ENCODE measurements at places on chromosomes 1 and 21.

GRCh38 chr21:31198575-31198974 lies 145.5 kb downstream of the TIAM1 start:
- DNase-seq: peak; percentile 39

GRCh38 chr1:44031252-44032169 lies at the start of gene SLC6A9:
Gene SLC6A9, minus strand, starts transcription at chr1:44031462. Its CDS starts 7,185 bp downstream, at chr1:44024277.
- no peak for DNase-seq

- DNase-seq: no peak
Measured at GRCh38 chr21:33660406-33660805, 18.1 kb downstream of the ITSN1 start.

DNA sequence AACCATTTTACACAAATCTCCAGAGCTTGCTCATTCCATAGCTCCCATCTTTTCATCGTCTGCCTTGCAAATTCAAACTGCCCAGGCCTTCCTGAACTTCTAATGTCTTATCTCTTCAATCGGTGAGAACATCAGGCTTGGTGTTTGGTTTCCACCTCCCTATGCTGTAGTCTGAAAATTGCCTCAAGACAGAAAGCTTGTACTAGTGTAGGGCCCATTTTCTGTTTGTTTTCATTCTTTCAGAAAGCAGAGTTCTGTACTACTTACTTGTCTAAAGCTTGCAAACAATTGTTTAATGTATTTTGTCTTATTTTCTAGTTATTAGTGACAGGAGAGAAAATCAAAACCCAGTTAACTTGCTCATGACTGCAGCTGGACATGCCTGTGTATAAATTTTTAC lies 16.8 kb downstream of the HOOK1 start:
- no peak for DNase-seq

- DNase-seq: no peak
Measured at GRCh38 chr1:35369922-35370671, 101.6 kb downstream of the ZMYM4 start.

DNA sequence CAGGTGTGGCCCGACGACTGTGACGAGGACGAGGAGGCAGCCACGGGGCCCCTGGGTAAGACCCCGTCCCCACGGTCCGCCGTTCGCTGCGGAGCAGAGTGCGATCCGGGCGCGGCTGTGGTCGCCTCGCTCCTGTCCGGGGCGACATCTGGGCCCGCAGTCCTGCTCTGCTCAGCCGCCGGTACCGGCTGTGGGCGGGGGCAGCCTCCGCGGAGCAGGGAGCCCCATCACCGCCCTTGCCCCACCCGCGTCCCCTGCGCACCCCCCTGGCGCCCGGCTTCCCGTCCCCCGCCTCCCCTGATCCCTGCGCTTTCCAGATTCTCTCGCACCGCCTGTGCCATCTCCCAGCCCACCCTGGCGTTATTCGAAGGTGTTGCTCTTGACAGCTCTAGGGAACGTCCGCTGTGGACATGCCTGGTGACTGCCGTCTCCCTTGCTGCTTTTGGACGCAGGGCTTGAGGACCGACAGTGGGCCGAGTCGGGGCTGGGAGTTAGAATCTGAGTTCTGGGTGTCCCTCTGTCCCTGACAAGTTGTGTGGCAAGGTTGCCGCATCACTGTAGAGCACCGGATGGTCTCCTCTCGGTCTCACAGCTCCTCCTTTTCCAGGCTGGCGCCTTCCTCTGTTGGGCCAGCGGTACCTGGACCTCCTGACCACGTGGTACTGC lies 596 bp downstream of the TOR3A start:
- peak; percentile 33 for DNase-seq

- no peak for DNase-seq
Measured at GRCh38 chr1:96596226-96596922, 125.2 kb upstream of the PTBP2 start.

DNA sequence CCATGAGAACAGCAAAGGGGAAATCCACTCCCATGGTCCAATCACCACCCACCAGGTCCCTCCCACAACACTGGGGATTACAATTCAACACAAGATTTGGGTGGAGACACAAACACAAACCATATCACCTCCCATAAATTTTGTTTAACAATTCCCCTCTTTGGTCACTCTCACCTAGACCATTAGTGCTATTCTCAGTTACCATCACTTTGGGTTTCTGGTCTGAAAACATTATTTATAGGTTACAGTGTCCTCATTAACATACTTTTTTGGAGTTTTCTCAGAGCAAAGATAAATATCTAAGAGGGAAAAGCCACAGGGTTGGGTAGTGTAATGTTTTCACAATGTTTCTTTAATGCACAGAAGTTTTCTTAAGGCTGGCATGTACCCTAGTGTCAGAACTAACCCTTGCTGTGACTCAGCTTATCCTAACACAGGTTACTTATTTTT lies 47.7 kb upstream of the DNAH14 start:
- no peak for DNase-seq

DNA sequence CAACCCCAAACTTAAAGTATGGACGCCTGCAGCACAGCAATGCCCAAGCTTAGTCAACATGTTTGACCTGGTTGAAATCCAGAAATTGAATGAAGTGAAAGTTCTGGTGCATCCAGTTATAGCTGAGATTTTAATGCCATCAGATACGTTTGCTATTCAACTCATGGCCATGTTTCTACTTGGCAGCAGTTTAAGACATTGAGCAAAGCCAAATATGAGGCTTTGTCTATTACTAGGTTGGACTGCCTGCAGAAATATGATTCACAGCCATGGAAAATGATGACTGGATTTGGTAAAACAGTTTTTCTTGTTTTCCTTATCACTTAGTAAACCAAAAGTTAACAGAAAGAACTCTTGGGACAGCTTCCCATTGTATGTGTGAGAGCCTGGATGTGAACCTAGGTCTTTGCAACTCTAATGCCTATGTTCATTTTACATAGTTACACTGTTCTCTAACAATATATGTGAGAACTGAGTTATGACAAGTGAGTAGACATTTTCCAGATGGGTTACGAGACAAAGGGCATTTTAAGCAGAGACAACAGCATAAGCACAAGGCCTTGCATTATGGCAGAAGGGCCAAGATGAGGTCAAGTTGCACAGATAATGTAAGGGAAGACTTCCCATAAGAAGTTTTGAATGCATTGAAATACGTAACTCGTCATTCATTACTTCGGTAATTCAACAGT lies 32.4 kb upstream of the MYSM1 start:
- no peak for DNase-seq

- no peak for DNase-seq
Measured at GRCh38 chr1:205567716-205568115, 63.2 kb downstream of the CDK18 start.

DNA sequence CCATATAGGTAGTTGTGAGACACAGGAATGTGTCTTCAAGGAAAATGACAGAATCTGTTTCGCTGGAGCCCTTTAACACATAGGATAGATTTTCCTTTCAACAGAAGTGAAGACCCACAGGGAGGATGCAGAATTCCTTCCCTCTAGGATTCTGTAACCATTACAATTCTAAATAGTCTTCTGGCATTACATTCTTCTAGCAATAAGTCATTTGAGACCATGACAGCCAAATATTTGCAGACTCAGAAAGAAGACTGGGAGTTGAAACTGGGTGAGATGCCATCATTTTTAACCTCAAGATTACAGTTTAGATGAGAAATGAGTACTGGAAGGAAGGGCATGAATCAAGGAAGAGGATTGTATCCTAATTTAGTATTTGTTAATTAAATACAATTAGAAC lies 61.6 kb downstream of the ZBTB18 start:
- no peak for DNase-seq

- no peak for DNase-seq
Measured at GRCh38 chr1:195876792-195877191, 731.4 kb downstream of the KCNT2 start.

- no peak for DNase-seq
Measured at GRCh38 chr21:46287541-46287940, 1.4 kb downstream of the YBEY start.

DNA sequence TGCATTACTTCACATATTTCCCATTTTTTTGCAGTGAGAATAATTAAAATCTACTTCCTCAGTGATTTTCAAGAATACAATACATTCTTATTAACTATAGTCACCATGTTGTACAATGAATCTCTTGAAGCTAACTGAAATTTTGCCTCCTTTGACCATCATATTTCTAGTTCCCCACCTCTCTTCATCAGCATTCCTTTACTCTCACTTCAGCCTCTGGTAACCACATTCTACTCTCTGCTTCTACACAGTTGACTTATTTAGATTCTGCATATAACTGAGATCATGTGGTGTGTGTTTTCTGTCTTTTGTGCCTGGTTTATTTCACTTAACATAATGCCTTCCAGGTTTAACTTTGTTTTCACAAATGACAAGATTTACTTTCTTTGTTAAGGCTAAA lies 304.4 kb upstream of the LYPLAL1 start:
- DNase-seq: no peak

DNA sequence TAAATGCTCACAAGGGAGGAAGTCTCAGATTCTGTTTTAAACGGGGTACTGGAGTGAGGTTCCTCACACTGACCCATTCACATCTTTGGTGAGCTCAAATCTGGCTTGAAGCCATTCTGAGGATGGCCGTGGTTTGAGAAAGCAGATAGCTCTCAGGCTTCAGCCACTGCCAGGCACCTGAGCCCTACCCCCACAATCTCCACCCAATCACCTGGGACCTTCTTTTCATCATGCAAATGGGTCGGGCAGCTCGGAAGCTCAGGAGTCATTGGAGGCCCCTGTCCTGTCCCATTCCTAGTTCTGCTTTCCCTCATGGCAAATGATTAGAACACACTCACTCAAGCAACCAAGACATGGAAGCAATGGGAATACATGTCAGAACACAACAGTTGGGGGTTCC lies 141.4 kb upstream of the ETS2 start:
- DNase-seq: no peak

GRCh38 chr1:19395678-19396192 lies 83.6 kb downstream of the SLC66A1 start:
- no peak for DNase-seq

DNA sequence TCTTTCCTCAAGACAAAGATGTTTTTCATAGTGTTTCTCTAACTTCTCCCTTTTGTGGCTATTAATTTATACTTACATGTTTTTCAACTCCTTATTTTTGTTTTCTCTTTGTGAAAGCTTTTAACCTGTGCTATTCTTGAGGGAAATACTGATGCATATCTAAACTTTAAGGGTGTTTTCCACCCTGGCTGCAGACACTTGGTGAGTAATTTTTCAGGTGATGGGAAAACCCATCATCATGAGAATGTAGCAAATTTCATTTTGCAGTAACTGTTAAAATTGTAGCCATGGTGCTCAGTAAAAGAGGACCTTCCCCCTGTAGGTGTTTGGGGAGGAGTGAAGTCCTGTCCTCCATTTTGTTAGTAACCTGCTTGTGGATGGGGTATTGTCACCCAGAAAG lies 124.2 kb downstream of the LIPI start:
- DNase-seq: no peak

GRCh38 chr1:197674286-197674685 lies 101.0 kb downstream of the DENND1B start:
- DNase-seq: no peak

GRCh38 chr1:7379441-7379971 lies 391.6 kb upstream of the VAMP3 start:
- no peak for DNase-seq

DNA sequence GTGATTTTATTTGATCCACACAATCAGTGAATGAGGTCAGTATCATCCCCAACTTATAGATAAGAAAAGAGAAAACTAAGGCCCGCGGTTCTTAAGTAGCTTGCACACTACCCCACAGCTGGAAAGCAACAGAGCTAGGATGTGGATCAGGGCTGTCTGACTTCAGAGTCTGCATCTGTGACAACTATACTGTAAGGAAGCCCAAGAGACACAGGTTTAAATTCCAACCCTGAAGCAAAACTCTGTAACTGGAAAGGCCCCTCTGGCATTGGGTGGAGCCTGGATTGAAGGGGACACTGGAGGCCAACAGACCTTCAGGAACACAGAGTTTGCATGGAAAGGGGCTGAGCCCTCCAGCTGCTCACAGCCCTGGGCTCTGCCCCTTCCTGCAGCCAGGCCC lies 40.2 kb downstream of the LGR6 start:
- DNase-seq: no peak

- DNase-seq: no peak
Measured at GRCh38 chr1:64886877-64887276, 79.5 kb downstream of the JAK1 start.

DNA sequence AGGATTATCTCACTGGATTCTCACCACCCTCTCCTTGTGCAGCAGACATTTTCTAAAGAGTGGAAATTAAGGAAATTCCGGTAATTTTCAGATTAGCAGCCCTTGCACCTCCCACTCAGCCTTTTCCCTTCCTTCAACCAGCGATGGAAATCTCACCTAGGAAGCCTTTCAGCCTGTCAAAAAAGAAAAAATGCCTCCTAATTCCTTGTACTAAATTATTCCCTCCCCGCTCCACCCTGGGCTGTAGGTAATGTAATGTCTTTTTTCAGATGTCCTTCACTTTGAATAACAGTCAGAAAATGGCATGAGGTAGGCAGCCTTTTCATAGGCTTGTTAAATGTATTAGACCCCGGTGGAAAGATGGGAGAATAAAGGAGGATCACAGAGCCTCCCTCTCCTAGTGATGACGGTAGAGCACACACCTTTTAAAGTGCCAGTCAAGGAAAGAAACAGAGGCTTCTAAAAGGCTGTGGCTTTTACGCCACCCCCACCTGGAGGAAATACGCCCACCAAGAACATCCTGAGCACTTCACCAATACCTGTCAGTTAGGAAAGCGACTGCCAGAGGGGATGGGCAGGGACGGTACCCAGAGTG lies 62.8 kb upstream of the NEK2 start:
- DNase-seq: peak; percentile 10

DNA sequence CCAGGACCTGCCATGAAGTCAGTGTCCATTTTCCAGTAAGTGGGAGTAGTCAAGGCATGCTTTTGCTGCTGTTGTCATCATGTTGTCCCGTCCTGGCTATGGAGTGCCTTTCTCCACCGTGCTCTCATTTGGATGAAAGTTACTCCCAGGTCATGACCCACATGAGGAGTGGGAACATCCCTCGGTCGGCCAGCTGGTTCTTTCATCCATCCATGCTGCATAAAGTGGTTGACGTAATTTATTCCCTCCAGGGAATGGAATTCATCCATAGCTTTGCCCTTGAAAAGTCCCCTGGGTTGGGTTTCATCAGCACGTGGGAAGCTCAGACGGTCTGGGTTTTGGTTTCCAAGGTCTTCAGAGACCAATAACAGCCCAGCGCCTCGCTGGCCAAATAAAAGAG lies 11.6 kb downstream of the PLA2G2A start:
- DNase-seq: no peak

- DNase-seq: no peak
Measured at GRCh38 chr1:209815931-209816341, 10.0 kb upstream of the IRF6 start.

GRCh38 chr1:41537251-41537650 lies 52.8 kb upstream of the EDN2 start:
- DNase-seq: no peak

DNA sequence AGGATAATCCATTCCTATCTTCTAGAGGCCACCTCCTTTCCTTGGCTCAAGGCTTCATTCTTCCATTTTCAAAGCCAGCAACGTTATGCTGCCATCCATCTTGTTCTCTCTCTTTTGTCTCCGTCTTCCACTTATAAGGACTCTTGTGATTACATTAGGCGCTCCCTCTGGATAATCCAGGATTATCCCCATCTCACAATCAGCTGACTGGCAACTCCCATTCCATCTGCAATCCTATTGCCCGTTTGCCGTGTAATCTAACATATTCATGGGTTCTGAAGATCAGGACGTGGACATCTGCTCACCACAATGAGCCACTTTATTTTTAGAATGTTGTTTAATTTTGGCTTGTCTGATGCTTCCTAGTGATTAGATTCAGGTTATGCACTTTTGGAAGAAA lies 89.3 kb downstream of the EBNA1BP2 start:
- no peak for DNase-seq

- no peak for DNase-seq
Measured at GRCh38 chr1:4056422-4056821, 156.3 kb upstream of the C1orf174 start.
